Ureter (tissue), 1 donor: ENCODE measurements at places on chromosomes 1 and 21. TPM values are rescaled to one million over a fixed set of nuclear protein-coding genes. Genes with fewer than 3 reads are reported as not detected.
A peak's percentile ranks its signal among the peaks of the same experiment; 100 is the strongest.

GRCh38 chr1:230509281-230509977 lies 83.3 kb upstream of the PGBD5 start:
- DNase-seq, result no peak

DNA sequence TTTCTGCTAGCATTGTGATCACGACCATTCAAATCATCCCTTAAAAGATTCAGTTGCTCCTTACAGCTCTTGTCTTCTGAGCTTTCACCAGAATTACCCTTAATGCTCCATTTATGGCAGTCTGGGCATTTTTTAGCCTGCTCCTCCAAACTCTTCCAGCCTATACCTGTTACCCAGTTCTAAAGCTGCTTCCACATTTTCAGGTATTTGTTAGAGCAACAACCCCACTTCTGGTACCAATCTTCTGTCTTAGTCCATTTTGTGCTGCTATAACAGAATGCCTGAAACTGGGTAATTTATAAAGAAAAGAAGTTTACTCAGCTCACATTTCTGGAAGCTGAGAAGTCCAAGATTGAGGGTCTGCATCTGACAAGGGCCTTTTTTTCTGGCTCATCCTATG lies 17.2 kb downstream of the MYBPH start:
- no peak for DNase-seq

SEMA6C gene
- 6.2 TPM for total RNA-seq

DNA sequence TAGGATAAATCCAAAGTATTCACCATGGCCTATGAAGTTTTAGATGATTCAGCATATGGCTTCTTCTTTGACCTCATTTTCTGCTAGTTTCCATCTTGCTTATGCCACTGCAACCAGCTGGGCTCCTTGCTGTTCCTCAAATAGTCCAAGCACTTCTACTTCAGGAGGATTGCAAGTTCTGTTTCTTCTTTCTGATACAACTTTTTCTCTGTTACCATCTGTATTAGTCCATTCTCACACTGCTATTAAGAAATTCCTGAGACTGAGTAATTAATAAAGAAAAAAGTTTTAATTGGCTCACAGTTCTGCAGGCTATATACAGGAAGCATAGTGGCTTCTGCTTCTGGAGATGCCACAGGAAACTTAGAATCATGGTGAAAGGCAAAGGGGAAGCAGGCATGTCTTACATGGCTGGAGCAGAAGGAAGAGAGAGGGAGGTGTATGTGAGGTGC lies 20.3 kb downstream of the PTGS2 start:
- no peak for DNase-seq

PCBP3 gene
- total RNA-seq, result 7.1 TPM

DNA sequence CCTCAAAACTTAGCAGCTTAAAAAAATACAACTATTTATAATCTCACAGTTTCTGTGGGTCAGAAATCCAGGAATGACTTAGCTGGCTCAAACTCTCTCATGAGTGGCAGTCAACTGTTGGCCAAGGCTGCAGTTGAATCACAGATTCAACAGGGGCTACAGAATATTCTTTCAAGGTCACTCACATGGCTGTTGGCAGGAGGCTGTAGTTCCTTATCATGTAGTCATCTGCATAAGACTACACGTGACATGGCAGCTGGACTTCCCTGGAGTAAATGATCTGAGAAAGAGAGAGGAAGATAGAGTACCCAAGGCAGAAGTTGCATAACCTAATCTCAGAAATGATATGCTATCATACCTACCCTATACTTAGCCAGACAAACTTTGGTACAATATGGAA lies 75.2 kb upstream of the TSPAN2 start:
- no peak for DNase-seq

PMVK gene
- 41.8 TPM for total RNA-seq

- DNase-seq, result peak; percentile 53
These were observed 5.5 kb downstream of the PTGFRN start for GRCh38 chr1:116915086-116915661.

- DNase-seq, result no peak
These were observed 7.6 kb downstream of the PADI4 start for GRCh38 chr1:17315542-17316130.

DNA sequence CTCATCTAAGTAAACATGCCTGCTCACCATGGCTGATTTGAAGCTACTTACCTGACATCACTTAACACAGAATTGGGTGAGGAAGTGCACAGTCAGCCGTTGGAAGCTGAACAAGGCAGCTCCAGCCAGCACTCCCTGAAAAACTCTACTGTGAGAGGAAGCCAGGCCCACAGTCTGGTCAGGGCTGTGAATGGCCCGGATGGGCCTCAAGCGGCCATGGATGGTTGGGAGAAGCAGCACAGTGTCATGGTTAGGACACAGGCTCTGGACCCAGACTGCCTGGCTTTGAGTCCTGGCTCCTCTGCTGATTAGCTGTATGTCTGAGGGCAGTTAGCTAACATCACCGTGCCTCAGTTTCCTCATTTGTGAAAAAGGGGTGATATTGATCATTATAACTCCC lies 267.8 kb downstream of the GRIK3 start:
- DNase-seq, result no peak

- DNase-seq, result no peak
These were observed 1.2 kb upstream of the LHX4 start for GRCh38 chr1:180228648-180229482.

- DNase-seq, result no peak
These were observed 3.6 kb upstream of the SERBP1 start for GRCh38 chr1:67433837-67434236.

DNA sequence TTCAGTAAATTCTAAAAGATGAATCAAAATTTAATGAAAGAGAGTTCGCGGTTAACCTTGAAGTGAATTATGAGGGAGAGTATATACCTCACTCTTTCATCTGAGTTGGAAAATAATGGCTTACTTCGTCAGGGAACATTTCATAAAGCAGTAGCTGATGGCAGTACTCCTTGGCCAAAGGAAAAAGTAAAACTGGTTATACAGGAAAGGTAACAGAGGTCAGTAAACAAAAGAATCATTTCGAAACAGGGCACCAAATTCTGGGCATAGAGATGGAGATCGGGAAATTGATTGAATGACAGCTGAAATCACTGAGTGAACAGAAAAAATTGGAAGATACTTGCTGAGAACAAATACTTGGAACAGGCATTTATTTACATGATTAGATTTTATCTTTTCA lies 199.0 kb downstream of the OLFM3 start:
- no peak for DNase-seq

MROH9 gene
- total RNA-seq, result not detected

SDHC gene
- 169 TPM for total RNA-seq

DNA sequence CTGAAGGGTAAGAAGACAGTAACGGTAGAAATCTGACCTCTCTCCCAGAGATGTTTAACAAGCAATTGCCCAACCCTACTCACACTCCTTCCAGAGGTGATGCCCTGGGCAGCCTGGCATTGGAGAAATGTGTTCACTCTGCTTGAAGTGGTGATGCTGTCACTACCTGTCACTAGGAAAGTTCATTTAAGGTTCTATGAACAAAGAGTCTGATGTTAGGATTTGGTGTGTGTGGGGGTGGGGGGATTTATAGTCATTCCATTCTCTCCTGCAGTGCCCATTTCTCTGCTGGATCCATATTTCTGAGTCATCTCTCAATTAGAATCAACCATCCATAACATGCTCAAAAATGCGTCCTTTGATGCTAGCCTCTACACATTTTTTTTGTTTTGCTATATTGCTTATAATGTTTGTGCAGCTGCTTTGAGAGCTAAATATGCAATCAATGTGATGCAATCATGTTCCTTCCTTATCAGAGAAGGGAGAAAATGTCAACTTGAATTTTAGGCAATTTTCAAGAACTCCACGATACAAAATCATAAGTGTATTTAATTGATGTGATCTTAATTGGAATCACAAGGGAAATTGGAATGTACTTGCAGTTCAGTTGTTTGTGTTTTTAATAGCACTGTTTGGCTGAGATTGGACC lies 173.9 kb downstream of the DUSP10 start:
- DNase-seq, result no peak

GRCh38 chr1:229011022-229011421 lies 259.9 kb upstream of the RAB4A start:
- no peak for DNase-seq

- no peak for DNase-seq
These were observed 293.5 kb downstream of the MRPL39 start for GRCh38 chr21:25313829-25314228.

CYP4X1 gene
- 6.0 TPM for total RNA-seq

- DNase-seq, result no peak
These were observed 44.4 kb downstream of the VAV3 start for GRCh38 chr1:107920561-107920960.
